ENCODE measurements at places on chromosomes 4 and X.
A peak's percentile ranks its signal among the peaks of the same experiment; 100 is the strongest.

DNA sequence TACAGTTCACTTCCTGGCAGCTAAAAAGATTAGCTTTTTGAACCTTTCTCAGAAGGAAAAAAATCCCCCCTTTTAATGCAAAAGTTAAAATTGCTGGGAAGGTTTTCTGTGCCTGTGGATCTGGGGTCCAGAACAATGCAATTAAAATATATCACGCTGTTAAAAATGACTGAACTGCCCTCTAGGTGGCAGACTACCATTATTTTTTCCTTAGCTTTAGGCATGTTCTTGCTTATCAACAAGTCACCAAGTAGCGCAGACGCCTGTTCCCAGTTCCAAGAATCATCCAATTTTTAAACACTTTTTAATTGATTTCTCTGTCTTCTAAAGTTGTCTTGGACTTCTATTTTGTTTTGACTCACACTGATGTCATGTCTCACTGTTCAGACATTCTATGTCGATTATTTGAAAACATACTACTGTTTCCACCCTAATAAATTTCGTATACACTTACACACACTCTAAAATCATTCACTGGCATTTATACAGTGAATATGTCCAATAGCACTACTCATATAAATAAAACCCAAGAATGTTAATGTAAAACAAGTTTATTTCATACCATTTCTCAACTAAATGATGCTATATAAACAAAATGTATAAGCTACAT is 661.6 kb downstream of the RAPGEF2 start:
- peak; percentile 1 for DNase-seq

DNA sequence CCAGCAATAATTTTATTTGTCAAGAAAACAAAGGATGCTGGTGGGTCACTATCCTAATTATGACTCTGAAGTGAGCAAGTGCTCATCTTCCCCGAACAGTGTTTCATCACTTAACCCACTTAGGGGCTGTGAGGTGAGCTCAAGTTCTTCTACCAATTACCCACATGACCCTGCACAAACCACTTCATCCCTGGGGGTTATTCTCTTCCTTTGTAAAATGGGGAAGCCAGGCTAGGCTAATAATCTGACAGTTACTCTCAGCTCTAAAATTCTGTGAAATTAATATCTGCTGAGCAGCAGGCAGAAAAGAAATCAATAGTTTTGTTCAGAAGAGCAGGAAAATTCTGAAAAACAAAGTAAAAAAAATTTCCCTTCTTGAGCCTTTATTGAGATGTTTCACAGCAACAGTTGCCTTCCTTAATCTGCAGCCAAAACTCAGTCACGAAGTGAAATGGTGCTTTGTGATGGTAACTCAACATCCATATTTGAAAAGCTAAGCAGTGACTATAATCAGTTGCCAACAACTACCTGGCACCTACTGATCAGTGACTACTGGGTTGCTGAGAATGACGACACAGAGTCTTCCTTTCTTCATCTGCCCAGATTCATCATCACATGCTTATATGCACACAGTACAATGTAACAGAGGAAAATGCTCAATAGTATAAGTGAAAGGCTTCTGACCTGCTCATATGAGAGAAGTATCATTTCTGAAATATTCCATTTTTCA is 24.1 kb downstream of the ATP8A1 start:
- no peak for DNase-seq

DNA sequence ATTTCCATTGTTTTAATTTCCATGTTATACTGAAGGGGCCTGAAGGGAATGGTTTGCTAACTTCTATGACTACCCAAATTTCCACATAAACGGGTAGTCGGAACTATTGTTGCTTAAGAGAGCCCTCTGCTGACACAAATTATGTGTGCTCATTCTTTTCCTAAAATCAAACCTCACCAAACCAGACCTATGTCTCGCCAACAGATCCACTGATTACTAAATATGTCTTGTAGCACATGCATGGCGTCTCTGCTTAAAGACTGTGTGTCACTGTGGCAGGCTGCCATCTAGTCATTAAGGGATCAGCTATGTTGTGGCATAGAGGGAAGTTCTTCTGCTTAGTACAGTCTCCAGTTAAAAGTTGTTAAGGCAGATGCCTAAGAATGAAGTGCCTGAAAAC is 25.1 kb downstream of the PIR start:
- DNase-seq: peak; percentile 11

DNA sequence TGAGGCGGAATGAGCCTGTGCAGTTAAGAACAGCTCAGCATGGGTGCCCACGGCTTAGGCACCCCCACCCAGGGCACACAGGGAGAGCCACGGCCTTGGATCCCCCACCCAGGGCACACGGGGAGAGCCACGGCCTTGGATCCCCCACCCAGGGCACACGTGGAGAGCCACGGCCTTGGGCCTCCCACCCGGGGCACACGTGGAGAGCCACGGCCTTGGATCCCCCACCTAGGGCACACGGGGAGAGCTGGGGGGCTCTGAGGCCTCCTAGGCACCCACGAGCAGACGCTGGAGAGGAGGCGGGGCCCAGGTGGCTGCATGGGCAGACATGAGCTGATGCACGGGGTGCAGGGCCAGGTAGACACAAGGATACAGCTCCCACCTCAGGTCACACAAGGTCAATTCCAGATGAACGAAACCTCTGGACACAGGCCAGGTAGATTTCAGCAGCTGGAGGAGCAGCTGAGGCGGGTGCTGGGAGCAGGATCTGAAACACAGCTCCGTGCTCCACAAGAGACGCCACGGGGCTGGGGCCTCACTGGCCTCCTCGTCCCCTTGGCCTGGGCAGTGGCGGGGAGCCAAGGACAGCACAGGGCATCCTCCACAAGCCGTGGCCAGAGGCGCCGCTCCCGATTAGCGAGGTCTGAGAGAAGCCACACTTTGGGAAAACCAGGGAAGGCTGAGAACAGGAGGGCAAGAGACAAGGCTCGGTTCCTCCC is 30.8 kb downstream of the GAK start:
- DNase-seq: no peak

- DNase-seq: peak; percentile 58
These were observed 89.5 kb downstream of the UGT8 start for GRCh38 chr4:114688059-114688458.

GRCh38 chr4:9964879-9965278 is 56.4 kb downstream of the SLC2A9 start:
- peak; percentile 55 for DNase-seq

- no peak for DNase-seq
These were observed 55.5 kb downstream of the SMIM20 start for GRCh38 chr4:25969374-25970155.

- DNase-seq: no peak
These were observed 359.2 kb downstream of the FBXW7 start for GRCh38 chr4:152176627-152177214.

DNA sequence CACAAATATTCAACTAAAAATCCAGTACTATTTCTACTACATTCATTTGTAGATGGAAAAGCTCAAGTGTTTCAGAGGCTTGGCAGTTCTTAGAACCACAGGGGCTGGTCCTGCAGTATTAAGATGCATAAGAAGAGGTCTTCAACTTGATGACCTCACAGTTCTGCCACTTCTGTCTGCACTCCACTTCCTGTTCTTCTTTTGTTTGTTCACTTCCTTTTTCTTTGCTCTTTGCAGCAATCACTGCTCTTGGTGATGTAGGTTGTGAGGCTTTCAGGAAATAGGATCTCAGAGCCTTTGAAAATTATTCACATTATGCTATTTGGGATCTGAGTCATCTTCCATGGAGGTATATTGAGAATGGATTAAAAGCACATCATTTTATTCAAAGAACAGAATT is 602.0 kb upstream of the CPEB2 start:
- no peak for DNase-seq

DNA sequence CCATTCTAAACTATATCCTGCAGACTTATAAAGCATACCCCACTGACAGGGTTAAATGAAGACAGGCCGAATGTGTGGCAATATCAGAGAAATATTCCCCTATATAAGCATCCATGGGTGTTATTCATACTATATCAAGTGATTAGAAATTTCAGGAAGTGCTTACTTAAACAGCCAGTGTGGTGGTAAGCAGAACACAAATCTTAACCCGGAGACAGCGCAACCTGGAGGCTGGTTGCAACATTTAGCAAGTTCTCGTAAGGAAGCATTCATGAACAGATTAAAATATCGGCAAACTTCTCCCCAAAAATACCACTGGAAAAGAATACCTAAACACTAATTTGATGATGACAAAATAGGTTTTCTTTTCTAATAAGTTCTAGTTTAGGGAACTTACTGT is 261.2 kb downstream of the CBLL2 start:
- DNase-seq: no peak

- no peak for DNase-seq
These were observed 75.9 kb downstream of the NAA11 start for GRCh38 chr4:79249881-79250503.

DNA sequence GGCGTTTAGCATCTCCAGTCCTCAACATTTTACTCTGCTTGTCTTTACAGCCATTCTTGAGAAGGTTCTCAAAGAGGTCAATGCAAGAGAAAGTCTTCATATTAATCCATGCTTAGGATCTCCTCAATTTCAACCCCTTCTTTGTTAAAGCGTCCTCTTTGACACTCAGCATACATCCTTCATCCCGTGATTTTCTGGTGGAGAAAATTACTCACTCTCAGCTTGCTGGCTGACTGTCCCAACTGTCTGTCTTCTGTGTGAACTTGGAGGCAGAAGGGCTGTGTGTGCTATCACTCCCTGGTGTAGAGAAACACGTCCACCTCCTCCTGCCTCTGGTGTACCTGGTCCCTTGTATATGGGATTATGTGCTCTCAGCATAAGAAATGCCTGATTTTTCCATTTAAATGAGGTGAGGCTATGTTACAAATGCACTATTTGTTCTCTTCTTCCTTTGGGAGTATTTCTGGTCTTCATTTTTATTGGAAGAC is 57.8 kb downstream of the GALNT7 start:
- DNase-seq: no peak

DNA sequence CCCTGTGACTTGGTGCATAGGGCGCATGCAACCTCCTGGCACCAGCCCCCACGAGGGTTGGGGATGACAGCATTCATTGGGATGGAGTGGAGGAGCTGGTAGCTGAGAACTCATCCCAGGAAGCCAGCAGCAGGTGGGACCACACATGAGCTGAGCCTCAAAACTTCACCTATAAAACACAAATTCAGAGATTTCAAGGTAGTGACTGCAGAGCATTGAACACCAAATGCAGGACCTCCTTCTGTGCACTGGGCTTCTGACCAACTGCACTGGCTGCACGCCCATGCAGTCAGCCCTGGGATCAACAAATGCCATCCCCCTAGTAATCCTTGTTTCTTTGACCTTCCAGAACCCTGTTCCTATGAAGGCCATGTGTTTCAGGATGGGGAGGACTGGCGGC is 197.8 kb downstream of the FRAS1 start:
- DNase-seq: no peak

- DNase-seq: no peak
These were observed 7.5 kb upstream of the BCOR start for GRCh38 chrX:40104985-40105834.

- no peak for DNase-seq
These were observed at the start of gene RHOH for GRCh38 chr4:40196724-40197281. TSS of gene RHOH (plus strand) at chr4:40197031. CDS start at chr4:40243387, 46,356 bp downstream.

DNA sequence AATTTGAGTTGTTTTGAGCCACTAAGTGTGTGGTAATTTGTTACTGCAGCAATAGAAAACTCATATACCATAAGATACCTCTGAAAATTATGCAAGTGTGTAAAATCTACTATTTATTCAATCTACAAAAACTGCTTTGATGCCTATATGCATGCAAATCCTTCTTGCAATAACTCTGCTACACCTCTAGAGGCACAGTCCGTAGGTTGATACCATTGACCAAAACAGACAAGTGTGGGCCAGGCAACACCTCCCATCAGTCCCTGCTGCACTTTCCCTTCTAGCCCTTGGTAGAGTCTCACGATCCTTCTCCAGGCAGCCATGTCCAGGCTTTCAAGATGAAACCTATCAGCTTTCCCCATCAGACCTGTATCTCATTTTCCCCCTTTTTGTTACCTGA is 48.8 kb upstream of the FAM9A start:
- no peak for DNase-seq

DNA sequence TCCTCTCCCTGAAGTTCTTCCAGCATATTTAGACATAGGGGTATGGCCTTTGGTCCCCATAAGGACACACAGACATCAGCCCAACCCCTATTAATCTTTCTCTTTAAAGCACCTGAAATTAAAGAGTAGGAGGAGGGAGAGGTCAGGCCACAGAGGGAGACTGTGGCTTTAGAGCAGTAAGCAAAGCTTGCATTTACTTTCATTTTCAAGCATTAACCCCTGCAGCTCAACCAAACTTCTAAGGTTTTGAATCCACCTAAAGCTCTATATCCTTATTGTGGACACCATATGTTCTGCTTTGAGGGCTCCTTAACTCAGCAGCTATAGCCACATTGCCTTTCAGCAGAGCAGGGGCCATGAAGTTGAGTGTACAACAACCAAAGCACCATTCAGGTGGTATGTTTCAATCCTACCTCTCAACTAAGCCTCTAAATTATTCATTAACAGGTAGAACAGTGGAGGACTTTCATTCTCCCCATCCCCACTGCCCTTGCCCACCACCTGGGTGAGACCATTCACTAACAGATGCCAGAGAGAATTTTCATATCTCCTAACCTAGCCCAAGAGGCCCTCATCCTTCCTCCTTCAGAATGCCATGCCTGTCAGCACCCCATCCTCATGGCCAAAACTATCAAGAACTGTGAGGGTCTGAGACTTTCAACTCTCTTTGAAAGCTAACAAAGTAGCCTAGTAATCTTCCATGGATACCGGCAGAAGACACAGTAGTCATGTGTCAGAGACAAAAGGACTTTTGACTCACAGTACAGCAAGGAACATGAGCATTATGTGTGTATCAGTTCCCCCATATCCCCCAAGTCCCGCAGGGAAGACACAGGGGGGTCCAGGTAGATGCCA is 20.8 kb downstream of the LIN54 start:
- no peak for DNase-seq

GRCh38 chrX:69088171-69088938 is 76.9 kb downstream of the PJA1 start:
- no peak for DNase-seq

DNA sequence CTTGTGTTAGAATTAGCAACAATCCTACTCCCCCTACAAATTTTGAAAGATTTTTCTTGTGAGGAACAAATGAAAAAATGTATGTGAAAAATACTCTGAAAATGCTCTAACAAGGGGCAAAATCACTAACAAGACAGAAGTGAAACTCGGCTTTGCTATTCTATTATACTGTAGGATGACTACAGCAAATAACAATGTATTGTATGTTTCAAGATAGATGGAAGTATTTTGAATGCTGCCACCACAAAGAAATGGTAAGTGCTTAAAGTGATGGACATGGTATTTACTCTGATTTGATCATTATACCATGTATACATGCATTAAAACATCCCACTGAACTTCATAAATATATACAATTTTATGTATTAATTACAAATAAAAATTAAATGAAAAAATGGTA is 192.8 kb downstream of the SPOCK3 start:
- DNase-seq: no peak

GRCh38 chr4:79927931-79928330 is 145.1 kb downstream of the ANTXR2 start:
- no peak for DNase-seq

DNA sequence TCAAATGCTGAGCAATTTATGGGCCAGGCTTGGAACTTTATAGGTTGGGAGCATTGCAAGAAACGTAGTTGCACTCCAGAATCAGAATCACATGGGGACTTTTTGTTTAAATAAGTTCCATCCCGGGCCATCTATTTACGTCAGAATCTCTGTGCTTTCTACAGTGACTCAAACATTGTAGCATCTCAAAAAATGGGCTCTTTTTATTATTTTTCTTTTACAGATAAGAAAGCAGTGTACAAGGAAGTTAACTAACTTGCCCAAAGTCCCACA is 10.2 kb downstream of the CC2D2A start:
- DNase-seq: no peak
